Activated CD4-positive, alpha-beta T cell treated with anti-CD3 and anti-CD28 coated beads, Interleukin-2, amount 10 ng/mL, durations not matched to agents 24 days and 14 days (primary cell): ENCODE measurements at places on chromosomes 2 and 18.

- DNase-seq = peak; percentile 79
These were observed at the start of gene MXD1 for GRCh38 chr2:69914950-69915945. TSS of gene MXD1 (plus strand) at chr2:69915109. CDS start at chr2:69915331, 222 bp downstream.

DNA sequence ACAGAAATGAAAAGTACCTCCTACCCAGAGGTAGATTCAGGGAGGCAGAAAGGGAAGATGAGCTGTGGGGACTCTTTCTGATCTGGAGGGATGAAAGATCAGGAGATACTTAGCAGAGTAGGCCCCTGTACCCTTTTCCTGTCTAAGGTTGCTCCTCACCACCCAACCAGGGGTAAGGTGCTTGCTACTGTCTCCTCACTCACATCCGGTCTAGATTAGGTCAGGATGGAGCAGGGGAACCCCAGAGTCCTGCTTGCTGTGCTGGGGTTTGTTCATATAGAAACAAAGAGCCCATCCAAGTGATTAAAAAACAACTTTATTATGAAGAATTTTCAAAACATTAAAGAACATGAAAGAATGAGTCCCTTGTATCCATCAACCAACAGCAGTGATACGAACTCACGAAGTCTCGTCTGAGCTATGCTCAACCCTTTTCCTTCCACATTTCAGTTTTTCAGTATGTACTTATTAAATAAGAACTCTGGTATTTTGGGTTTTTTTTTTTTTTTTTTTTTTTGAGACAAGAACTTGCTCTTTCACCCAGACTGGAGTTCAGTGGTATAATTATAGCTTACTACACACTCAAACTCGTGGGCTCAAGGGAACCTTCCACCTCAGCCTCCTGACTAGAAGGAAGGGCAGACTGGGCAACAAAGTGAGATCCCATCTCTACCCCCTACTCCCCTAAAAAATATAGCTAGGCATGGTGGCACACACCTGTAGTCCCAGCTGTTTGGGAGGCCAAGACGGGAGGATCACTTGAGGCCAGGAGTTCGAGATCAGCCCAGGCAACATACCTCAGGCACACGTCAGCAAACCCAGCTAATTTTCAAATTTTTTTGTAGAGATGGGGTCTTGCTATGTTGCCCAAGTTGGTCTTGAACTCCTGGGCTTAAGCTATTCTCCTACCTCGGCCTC lies 28.5 kb upstream of the MCFD2 start:
- DNase-seq = peak; percentile 93

GRCh38 chr2:37912056-37912455 lies 13.0 kb upstream of the RMDN2 start:
- no peak for DNase-seq

GRCh38 chr2:231123362-231123898 lies 1.4 kb downstream of the HTR2B start:
- DNase-seq = no peak

DNA sequence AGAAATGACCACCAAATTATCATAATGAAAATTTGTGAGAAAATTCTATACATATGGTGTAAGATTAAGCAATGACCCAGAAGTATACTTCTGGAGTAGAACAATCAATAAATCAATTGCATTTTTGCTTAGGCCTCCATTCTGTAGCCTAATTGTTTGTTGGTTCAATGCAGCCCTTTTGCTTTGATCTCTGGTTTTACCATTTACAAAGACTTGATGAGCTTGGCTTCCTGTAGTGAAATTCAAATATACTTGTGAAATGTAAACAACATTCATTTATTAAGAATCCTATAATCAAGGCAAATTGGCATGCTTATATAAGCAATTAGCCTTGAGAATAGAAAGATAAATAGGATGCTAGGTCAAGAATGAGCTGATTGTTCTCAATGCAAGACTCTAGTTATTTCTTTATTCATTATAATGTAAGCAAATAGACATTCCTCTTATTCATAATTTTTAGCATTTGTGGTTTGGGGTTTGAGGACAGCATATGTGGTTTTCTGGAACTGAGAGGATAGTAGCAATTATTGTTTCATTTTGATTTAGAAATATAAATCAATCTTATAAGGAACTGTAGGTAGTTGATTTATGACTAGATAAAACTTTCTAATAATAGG lies 9.7 kb downstream of the FMNL2 start:
- no peak for DNase-seq
